Cortex of kidney (tissue), 1 donor: ENCODE measurements at places on chromosomes 11 and 22.

DNA sequence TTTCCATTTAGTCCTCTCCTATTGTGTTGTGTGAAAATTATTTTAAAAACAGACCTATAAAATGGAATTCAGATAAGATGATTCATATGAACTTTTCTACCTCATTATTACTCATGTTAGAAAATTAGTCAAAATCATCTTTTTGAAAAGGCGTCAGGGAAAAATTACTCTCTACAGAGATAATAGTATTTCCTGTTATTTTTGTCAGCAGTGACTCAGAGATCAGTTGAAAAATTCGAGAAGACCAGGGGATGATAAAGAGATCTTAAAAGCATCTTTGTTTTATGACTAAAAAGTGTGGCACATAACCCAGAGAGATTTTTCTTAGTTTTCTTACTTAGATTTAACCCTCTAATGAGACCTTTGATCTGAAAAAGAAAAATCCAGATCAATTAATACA, 157.9 kb upstream of the CARD18 start:
- no peak for DNase-seq

GRCh38 chr11:22828373-22828772, 1.2 kb downstream of the SVIP start:
- DNase-seq, result no peak

DNA sequence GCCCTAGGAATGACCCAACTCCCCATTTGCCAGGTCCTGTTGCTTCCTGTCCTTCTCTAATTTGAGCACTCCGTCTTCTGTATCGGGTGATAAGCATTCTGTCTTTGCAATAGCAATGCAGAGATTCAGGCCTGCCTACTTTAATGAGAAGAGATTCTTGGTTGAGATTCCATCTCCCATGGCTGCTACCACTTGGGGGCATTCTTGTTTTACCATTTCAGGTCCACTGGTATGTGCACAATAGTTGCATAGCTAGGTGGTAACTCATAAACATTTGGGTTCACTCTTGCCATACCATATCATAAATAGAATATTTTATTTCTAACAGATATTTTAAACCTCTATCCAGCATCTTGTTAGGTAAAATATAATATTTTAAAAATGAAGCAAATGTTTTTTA, 34.4 kb upstream of the CALCB start:
- DNase-seq, result no peak

GRCh38 chr11:114091516-114092397, 32.2 kb downstream of the ZBTB16 start:
- DNase-seq, result no peak

DNA sequence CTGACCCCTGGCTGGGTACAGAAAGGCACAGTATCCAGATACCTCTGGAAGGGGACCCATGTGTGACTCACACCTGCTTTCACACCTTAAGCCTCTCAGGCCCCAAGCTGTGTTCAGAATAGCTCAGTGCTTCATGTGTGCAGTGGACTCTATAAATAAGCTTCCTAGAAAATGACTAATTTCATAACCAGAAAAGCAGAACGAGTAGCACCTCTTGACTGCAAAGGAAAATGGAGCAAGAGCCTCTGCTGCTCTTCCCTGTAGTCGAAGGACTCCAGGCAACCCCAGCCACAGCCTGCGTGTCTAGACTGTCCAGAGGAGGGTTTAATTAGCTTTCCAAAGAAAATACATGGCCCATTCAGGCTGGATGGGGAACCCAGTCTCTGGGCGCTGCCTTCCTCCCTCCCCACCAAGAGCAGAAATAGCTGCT, 23.1 kb downstream of the PTPN5 start:
- no peak for DNase-seq

- DNase-seq, result no peak
These were observed 9.4 kb downstream of the MPST start for GRCh38 chr22:37028692-37029674.

- DNase-seq, result no peak
These were observed 30.2 kb upstream of the APOBEC3A start for GRCh38 chr22:38927033-38927781.

- DNase-seq, result no peak
These were observed 746.3 kb downstream of the JRKL start for GRCh38 chr11:97136067-97136466.

DNA sequence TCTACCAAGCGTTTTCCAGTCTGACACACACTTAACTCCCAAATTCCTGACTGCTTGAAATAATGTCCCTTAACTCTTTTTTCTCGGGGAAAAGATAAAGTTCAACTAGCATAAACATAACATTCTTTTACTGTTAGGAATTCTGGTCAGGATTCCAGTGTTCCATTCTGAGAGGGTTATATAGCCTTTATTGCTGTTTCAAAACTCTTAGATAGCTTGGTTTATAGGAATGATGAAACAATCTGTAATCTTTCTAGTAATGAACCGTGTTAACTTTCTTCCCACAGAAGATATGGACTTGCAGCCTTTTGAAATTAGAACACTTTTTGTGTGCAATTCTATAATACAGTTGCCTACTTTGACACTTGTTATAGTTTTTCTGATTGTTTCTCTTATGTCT, 8.6 kb downstream of the REXO2 start:
- DNase-seq, result no peak

GRCh38 chr11:1310318-1310687, 871 bp upstream of the TOLLIP start:
- no peak for DNase-seq

GRCh38 chr11:7575841-7576725, 62.3 kb downstream of the PPFIBP2 start:
- no peak for DNase-seq

DNA sequence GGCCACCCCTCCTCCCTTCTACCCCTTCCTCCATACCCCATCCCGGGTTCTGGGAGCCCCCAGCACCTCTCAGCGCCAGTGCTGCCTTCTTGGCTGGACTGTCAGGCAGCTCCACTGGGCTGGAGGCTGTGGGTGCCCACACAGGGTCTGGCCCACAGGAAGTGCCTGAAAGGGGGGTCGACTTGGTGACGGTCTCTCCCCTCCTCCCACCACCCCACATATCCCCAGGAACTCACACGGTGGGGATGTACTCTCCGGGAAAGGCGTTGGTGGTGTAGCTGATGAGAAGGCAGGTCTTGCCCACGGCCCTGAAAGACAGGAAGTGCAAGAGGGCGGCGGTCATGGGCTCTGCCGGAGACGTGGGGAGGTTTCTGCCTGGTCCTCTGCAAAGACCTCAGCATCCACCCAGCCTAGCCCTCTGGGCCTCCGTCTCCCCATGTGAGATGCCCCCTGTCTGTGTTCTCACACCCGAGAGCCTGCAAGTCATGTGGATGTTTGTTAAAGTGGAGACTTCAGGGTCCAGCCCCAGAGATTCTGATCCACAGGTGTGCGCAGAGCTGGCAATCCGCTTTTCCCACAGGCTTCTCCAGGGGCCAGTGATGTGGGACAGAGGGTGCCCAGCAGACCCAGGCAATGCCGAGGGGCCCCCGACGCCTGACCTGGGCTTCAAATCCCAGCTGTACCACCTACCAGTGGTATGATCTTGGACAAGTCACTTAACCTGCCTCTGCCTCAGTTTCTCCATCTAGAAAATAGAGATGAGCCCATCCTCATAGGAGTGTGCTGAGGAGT, 2.5 kb downstream of the RAC2 start:
- no peak for DNase-seq

DNA sequence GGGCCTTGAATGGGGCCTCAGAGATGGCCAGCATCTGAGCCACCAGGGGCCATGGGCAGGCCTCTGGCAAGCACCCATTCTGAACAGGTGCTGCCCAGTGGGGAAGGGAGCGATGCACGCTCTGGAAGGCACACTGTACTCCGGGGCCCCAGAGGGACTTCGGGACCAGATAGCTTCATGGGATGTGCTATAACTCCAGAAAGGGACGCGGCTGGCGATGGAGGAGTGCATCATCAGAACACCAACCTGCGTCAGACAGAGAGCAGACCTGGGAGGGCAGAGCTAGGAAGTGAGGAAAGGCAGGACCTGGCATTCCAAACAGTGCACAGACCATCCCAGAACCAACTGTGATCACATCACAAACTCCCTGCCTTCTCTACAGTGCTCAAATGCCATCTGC, 16.8 kb downstream of the DGCR2 start:
- no peak for DNase-seq
